Anterior cingulate cortex (tissue), 58 donors: ENCODE measurements at places on chromosomes 2 and 18.

DNA sequence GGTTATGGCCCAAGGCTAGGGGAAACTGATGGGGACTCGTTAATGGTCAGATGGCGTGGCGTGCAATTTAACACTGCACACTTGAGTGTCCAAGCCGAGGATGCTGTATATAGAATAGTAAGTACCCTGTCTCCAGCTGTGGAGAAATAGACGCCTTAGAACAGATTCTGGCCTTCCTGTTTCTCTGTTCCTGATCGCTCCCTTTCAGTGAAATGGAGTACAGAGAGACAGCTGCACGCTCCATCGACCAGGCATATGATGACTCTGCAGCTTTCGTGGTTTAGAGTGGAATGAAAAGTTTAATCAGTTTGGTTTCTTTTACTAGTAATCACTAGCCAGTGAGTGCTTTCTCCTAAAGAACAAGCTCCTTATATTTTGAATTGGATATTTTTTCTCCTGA, 213.4 kb downstream of the NEDD4L start:
- DNase-seq, result no peak

GRCh38 chr18:34159691-34160185, 65.0 kb downstream of the NOL4 start:
- no peak for DNase-seq

- DNase-seq, result no peak
These were observed 36.0 kb downstream of the IWS1 start for GRCh38 chr2:127490283-127490682.

- no peak for DNase-seq
These were observed 193.3 kb upstream of the SPHKAP start for GRCh38 chr2:228374741-228375140.

- no peak for DNase-seq
These were observed 227.9 kb downstream of the GBX2 start for GRCh38 chr2:235940330-235940729.

DNA sequence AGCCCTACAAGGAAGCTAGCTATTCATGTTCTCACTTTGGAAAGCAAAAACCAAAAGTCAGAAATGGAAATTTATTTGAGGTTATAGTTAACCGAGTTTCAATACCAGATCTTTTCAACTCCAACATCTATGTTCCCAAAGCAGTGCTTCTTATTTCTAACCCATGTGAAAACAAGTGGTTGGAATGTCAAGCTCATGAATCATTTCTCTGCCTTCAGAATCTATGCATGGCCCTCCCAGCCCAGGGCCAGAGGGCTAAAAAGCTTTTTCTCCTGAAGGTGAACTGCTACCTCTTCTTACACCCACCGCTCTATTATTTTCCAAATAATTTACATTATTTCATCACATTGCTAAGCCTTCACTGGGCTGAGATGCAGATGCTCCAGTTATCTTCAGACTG, 158.4 kb downstream of the SP3 start:
- DNase-seq, result no peak

GRCh38 chr2:30662268-30663131, 144.7 kb downstream of the CAPN13 start:
- DNase-seq, result no peak

DNA sequence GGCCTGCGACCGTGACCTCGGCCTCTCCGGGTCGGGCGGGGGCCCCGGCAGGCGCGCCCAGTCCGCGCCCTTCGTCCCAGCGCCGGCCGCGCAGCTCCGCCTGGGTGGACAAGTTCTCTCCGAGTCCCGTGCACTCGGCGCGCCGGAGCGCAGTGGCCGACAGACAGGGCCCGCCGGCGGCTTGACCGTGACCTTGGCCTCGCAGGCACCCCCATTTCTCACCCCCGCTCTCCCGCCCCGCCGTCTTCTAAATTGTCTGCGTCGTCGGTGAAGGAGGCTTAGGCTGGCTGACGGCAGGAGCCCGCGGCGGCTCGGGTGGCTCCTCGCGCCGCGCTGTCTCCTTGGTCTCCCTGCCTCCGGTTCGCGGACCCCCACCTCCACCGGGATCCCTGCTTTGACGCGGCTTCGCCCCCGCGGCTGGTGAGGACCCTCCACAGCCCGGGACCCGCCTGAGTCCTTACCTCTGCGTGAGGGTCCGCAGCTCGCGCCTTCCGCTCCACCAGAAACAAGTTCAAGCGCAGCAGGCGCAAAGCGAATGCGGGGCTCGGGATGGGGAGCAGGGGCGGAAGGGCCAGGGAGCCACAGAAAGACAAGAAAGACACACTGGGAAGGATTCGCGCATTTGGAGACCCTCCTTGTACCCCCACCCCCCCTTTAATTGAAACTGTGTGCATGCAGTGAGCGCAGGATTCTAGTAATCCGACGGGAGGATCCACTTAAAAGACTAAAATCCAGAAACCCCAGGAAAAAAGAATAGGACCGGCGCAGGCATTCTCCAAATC, 4.0 kb downstream of the PTGR3 start:
- no peak for DNase-seq

DNA sequence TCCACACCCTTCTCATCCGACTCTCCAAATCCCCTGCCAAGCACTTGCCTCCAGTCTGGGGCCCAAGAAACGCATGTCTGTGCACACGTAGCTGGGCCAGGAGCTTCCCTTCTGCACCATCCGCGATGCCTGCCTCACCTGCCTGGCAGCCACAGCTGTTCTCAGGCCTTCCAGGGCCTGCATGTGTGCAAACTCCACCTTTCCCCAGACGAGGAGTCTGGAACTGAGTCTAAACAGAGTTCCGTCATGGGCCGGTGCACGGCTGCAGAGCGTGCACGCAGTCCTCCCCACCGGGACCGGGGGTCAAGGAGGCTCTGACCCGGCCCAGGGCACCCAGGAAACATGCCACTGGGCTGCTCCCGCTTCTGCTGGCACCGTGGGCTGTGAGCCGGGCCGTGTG, 66.8 kb upstream of the SALL3 start:
- DNase-seq, result no peak

DNA sequence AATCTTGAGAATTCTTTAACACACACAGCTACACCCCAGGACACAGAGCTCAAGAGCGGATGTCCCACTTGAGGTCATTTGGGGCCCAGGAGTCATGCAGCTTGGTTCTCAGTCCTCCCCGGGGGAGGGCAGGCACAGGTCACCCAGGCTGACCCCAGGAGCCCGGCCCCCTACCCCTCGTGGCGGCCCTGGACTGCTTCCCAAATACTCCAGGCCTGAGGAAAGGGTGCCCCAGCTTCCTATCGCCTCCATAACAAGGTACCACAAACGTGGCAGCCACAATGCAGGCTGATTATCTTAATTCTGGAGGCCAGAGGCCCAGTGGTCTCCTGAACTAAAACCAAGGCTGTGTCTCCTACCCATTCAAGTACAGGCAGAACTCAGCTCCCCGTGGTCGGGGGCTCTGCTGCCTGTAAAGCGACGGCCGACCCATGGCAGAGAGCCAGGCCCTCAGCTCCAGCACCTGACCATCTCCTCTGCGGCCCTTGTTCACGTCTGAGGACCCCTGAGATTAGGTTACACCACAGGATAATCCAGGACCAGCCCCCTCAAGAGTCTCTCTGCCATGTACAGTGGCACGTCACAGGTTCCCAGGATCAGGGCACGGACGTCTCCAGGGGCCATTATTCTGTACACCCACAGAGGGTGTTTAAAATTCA, 10.5 kb downstream of the SLC66A2 start:
- no peak for DNase-seq

GRCh38 chr2:230046491-230046890, 22.2 kb downstream of the SLC16A14 start:
- no peak for DNase-seq

DNA sequence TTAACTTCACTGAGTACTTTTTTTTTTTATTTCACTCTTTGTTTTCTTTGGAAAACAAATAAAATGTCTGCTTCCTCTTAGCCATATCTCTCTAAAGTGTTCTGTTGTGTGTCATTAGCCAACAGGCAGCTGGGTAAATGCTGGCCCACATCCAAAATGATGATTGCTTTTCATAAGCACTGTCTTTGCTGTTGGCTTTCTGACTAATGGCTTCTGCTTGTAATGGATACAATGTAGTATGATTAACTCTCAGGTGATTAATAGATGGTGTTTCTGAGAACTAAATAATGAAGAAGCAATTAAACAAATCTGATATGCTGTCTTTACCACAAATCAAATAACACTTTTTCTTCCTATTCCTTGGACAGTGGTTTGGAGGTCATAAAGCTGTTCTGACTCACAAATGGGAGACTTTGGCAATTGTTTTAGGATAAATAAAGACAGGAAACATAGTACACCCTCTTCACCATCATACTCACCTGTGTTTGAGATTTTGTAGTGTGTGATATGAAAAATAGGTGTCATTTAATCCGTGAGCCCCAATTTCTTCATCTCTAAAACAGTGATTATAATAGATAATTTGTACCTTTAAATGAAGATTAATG, 888.4 kb downstream of the TSN start:
- DNase-seq, result no peak

- no peak for DNase-seq
These were observed 6.4 kb downstream of the GPR35 start for GRCh38 chr2:240631548-240632305.

GRCh38 chr18:28048612-28049011, 128.3 kb downstream of the CDH2 start:
- no peak for DNase-seq
